ENCODE measurements at places on chromosomes 6 and 20.

- DNase-seq = no peak
Observed at GRCh38 chr20:2729791-2730190, 37.2 kb downstream of the EBF4 start.

- no peak for DNase-seq
Observed at GRCh38 chr20:42003380-42003779, 385.2 kb upstream of the CHD6 start.

- DNase-seq = no peak
Observed at GRCh38 chr20:42360621-42361020, 742.4 kb upstream of the CHD6 start.

DNA sequence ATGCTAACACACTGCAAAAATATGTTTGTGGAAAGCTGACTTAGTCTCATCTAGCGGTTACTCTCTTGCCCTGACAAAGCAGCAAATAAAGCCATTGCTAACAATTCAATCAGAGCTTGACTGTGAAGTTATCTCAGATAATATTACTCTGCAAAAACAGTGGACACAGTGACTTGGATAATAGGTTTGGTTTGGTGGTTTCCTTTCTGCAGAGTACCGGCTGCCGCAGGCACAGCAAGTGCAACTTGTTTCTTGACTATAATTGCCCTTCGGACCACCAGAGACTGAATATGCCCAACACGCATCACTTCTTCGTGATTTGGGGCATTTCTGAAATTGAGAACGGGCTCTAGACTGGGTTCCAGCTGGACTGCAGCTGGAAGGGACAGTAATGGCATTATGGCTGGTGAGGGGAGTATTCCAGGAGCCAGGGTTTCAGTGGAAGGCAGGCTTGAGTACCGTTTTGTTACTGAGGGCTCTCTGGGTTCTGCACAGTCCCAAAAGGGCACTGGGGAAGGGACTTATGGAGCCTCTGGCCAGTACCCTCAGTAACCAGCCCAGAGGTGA lies 40.0 kb downstream of the DSTN start:
- DNase-seq = no peak

DNA sequence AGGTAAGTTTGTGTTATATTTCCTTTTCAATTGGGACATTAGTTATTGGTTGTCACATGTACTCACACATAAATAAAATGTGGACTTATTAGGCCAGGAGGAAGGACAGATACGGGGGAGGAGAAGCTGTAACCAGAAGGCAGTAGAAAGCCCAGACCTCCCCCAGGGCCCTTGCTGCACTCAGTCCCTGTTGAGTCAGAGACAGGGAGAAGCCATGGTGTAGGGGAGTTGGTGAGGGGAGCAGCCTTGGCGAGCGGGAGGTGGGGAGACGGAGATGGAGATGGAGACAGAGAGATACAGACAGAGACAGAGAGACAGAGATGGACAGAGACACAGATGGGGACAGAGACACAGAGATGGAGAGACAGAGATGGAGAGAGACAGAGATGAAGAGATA lies 263.2 kb downstream of the DLL1 start:
- DNase-seq = no peak

- no peak for DNase-seq
Observed at GRCh38 chr20:8654486-8654885, 414.4 kb upstream of the PLCB4 start.

GRCh38 chr6:155183095-155183494 lies 80.7 kb upstream of the CLDN20 start:
- DNase-seq = no peak

DNA sequence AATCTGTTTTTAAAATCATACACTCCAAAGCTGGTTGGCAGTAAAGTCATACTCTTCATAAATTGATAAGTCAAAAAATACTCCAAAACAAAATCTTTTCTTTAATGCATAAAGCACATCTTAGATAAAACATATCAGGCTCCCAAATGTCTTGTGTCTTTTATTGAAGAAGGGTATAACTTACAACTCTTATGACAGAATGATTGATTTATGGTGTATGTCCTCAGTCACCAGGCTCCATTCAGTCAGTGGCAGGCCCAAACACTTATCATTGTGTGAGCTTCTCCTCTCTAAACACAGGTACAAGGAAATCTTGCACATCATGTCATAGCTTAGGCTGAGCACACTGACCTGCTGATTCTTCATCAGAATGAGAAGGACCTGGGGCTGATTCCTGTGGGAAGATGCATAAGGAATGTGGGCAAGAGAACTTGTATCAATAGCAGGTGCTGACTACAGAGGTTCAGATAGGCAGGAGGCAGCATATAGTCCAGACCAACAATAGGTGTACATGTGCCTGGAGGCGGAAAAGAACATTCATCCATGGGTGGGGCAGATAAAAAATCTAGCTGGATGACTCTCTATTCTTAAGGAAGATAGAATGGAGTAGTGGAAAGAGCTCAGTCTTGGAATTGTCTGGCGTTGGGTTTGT lies 1.9 kb downstream of the CALHM5 start:
- DNase-seq = peak; percentile 70

- no peak for DNase-seq
Observed at GRCh38 chr6:170172392-170172791, 118.5 kb downstream of the DLL1 start.

DNA sequence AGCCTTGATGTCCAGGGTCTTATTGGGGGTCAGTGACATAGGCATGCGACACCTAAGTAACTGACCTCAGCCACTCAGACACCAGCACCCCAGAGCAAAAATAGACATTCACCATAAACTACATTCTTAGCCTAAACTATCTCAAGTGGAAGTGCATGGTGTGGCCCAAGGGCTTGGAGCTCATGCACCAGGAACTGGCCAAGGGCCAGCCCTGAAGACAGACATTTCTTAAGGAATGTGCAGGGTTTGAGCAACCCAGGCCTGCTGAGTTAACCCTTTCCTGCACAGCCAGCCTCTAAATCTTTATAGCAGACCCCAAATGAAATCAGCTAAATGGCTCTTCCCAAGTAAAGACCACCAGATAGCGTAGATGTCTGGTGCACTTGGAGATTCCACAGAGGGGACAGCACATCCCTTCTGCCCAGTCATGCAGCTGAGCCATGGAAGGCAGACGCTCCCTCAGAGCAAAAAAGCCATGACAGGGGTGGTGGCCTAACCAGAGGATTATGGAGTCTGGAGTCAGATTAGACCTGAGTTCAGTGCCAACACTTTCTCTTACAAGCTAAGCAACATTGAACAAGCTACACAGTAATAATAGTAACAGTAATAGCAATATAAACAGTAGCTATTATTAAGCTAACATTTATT lies 222.6 kb downstream of the ZMYND8 start:
- peak; percentile 36 for DNase-seq

DNA sequence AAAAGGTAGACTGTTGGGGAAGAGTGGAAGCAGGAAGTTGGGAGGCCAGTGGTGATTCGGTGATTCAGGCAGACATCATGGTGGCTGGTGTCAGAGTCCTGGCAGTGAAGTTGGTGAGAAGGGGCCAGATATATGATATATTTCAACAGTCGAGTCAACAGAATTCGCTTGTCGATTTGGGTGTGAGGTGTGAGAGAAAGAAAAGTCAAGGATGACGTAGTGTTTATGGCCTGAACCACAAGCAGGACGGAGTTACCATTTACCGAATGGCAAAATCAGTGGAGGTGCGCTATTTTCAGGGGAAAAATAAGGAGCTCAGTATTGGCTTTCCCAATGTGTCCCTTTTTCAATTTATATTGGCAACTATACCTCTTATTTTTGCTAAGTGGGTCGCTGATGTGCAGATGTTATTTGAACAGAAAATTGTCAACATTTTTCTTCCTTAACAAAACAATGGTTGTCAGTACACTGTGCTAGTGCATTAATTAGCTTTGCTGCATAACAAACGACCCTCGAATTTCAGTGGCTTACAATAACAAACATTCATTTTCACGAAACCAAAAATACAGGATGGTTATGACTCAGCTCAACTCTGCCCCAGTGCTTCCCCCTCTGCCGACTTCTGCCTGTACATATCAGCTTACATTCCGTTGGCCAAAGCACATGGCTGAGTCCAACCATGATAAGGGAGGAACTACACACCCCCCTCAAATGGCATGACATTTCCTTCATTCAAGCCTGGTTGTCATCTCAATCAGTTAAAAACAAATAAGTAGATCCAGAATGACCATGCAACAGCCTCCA lies 255.0 kb upstream of the ZFP64 start:
- no peak for DNase-seq

DNA sequence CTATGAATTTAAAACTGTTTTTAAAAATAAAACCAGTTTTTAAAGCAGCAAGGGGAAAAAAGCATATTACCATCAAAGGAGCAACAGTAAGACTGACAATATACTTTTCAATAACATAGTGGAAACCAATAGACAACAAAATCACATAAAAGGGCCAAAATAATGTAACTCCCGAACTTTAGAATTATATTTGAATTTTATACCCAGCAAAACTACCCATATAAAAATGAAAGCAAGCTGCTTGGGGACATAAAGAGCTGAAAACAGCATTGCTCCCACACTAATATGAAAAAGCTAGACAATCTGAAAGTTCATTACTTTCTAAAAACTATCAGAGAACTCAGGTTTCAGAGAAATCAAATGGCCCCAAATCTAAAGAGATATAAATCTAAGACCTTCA lies 199.4 kb upstream of the ARID1B start:
- DNase-seq = no peak

DNA sequence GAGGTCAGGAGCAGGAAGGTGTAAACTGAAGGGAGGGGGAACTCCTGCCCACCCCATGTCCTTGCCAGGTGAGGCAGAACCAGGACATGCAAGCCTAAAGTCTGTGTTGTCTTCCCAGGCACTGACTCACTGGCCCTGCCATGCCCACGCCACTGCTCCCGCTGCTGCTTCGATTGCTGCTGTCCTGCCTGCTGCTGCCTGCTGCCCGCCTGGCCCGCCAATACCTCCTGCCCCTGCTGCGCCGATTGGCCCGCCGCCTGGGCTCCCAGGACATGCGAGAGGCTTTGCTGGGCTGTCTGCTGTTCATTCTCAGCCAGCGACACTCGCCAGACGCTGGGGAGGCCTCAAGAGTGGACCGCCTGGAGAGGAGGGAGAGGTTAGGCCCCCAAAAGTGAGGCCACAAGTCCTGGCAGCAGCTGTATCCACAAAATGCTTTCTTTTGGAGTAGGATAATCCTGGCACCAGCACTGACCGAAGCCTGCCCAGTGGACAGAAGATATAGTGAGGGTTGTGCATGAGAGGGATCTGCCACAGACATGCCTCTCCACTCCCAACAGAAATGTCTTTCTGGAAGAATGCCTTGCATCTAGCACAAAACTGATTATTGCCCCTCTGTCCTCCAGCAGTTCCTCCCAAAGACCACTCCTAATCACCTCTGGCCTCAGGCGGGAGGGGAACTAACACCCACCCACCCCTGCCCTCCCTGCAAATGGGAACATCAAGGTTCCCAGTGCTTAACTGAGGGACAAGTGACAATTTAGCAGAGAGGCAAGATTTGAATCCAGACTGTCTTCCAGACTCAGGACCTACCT lies 812 bp downstream of the MYMX start:
- peak; percentile 74 for DNase-seq

DNA sequence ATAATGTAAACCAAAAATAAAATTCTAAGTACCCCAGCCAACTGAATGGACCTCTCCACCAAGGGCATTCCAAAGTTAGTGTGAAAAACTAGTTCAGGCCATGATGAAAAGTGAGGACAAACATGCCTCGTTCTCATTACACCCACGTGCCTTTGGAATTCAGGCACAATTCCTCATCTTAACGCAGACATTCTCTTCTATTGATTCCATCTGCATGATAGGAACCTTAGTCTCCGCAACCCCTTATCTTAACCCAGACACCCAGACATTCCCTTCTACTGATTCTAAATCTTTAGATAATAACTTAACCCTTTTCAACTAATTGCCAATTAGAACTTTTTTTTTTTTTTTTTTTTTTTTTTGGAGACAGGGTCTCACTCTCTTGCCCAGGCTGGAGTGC lies 7.6 kb upstream of the SERPINB6 start:
- no peak for DNase-seq

GRCh38 chr6:152863618-152864326 lies 113.2 kb downstream of the VIP start:
- peak; percentile 51 for DNase-seq

GRCh38 chr6:114342086-114342825 lies 567 bp downstream of the HS3ST5 start:
- peak; percentile 16 for DNase-seq

- DNase-seq = no peak
Observed at GRCh38 chr6:166418691-166419143, 36.0 kb upstream of the MPC1 start.

DNA sequence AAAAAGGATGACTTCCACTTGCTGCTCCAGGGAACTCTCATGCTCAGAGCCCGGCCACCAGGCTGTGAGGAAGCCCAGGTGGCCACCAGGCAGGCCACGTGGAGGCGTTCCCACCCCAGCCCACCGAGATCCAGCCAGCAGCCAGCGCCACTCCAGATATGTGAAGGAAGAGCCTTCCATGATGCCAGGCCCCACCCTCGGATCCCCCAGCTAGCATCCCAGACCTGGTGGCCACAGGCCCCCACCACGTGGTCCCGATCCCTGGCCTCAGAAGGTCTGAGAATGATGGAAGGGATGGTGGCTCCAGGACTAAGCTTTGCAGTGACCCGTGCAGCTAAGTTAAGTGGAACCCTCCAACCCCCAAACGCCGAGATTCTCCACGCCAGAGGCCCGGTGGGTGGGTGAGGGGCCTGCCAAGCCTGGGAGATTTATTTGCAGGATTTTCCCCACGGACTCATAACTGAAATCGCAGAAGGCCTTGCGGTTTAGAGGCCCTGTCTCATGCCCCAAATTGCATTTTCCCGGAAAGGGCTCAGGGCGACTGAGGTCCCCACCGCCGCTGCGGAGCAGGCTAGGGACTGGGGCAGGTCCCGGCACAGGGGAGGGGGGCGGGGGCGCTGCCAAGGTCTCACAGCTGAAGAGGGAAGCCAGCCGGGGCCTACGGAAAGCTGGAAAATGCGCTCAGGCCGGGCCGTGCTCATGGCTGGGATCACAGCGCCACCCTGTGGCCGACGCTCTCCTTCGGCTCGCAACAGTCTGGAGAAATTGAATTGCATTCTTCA lies 31.1 kb upstream of the CST7 start:
- DNase-seq = peak; percentile 33

- DNase-seq = peak; percentile 59
Observed at GRCh38 chr20:37356387-37356786, 10.4 kb downstream of the SRC start.

DNA sequence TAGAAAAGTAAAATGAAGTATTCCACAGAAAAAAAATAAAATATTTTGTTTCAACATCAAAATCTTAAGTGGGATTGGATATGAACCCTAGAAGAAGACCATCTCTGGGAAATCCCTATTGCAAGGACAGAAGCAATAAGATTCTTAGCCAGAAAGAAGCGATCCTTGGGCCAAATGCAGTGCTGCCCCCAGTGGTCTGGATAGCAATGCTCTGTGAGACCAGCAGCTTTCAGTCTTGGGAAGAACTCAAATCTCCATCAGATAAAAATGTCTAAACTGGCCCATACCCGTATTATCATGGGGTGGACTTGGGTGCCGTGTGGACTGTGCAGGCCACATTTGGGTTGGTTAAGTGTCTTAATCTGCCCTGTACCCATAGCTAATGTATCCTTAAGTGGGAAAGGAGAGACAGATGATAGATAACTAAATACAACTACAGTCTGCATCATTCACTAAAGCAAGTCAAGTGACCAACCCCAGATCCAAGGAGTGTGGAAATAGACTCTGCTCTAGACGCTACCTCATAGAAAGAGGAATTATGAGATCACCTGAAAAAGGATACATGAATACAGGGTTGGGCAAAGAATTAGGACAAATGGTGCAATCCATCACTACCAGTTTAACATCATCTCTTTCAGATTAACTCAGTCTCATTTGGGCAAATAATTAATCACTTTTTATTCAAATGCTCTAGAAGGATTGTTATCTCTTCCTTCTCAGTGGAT lies 38.9 kb upstream of the SNAP25 start:
- no peak for DNase-seq

GRCh38 chr6:139080255-139080920 lies 51.8 kb downstream of the ABRACL start:
- peak; percentile 61 for DNase-seq
